ENCODE measurements at places on chromosomes 7 and 10. TPM values are rescaled to one million over a fixed set of nuclear protein-coding genes. Genes with fewer than 3 reads are reported as not detected.

DNA sequence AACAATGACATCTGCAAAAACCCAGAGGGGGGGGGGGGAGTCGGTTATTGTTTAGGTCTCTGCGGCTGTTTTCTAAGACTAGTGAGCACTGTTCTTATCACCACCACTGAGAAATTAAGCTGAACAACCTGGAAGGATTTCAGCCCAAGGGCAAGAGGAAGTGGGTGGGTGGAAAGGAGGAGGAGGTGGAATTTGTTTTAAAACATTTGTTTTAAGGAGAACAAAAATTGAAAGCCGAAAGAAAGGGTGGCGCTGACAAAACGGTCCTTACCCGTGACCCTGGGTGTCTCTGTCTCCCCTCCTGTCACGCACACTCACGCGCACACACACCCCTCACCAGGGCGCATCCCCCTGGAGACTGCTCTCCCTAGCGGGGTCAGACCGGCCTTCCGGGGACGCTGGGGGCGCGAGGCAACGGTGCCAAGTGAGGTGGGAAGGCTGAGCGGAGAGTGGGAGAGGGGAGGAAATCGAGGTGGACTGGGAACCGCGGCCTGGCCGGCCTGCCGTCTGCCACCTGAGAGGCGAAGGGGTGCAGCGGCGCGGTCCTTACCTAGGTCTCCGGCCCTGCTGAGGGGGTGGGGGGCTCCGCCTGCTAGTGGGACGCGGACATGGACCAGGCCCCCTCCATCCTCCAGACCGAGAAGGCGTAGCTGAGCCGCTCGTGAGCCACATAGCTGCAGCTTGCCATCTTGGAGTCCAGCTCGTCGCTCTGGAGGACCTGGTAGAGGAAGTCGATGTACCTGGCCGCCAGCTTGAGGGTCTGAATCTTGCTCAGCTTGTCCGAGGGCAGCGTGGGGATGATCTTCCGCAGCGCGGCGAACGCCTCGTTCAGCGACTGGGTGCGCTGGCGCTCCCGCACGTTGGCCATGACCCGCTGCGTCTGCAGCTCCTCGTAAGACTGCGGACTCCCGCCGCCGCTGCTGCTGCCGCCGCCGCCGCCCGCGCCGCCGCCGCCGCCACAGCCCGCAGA lies 1.0 kb downstream of the TWIST1 start:
- DNase-seq = peak; percentile 48

DNA sequence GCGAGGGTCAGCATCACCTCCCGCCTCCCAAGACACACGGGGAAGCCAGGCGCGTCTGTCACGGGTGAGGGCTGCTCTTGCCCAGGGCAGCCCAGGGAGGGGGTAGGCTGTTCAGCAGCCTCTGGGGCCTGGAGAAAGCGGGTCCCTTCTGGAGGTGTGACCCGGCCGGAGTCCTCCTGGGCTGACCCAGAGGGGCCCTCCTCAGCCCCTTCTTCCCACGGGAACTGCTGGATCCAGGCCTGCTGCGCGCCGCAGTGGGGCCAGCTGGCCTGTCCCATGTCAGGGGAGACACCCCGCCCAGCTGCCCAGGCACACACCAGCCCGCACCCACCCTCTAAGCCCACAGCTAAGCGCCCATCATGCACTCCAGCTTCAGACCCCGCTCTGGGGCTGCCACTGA lies 41.8 kb downstream of the INSIG1 start:
- no peak for DNase-seq

DNA sequence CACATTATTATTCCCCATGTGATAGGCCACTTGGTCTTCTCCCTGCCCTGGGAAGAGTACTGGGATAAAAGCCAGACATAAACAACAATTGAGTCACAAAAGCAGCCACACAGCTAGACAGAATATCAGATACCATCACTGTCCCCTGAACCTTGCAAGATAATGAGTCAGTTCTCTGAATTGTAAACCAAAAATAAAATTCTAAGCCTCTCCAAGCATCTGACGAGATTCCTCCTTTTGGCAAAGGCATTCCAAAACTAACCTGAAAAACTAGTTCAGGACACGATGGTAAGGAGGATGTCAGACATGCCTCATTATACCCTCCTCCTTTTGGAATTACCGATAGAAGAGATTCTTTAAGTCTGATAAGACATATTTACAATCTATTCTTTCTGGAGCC lies 450.7 kb downstream of the HTR7 start:
- peak; percentile 75 for DNase-seq

- DNase-seq = no peak
Observed at GRCh38 chr10:703118-703517, 13.7 kb upstream of the DIP2C start.

GRCh38 chr10:119263951-119264617 lies 56.7 kb downstream of the GRK5 start:
- DNase-seq = peak; percentile 62

- no peak for DNase-seq
Observed at GRCh38 chr7:36190447-36191291, 37.6 kb downstream of the EEPD1 start.

DNA sequence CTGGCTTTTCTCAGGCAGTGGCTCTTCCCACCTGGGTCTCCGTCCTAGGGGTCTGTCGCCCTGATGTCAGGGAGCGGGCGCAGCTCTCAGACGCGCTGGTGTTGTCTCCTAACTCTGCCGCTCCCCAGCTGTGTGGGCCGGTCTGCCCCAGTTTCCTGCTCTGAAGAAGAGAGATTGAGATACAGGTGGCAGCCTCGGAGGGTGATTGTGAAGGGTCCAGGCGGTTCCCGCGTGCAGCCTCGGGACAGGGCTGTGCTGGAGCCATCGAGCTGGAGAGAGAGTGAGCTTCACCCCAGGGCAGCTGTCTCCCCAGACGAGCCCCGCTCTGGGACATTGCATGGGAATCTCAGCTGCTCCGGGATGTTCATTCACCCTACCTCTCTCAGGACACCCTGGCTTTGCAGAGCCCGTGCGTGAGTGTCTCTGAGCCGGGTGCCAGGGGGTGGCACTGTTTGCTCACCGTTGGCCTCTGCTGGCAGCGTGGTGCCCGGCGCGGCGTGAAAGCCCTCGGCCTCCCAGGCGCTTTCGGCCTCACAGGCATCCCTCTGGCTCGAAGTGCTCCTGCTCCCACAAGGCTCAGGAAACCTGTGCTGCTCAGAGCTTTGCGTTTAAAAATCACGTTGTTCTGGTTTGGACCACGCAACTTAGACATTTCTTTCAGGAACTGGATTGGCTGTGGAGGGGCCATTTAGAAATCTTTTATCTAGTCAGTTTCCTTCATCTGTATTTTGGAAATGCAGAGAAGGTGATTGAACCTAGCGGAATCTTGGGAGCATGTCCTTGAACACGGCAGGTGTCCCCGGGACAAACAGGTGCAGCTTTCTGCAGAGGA lies 33.8 kb upstream of the ZFAND2A start:
- DNase-seq = peak; percentile 33

- DNase-seq = no peak
Observed at GRCh38 chr7:149868623-149869290, 5.0 kb upstream of the ATP6V0E2 start.

- DNase-seq = peak; percentile 18
Observed at GRCh38 chr10:87089746-87090145, 4.9 kb downstream of the GLUD1 start.

- peak; percentile 94 for DNase-seq
Observed at GRCh38 chr10:119135513-119135881, 30.0 kb downstream of the SFXN4 start.

DNA sequence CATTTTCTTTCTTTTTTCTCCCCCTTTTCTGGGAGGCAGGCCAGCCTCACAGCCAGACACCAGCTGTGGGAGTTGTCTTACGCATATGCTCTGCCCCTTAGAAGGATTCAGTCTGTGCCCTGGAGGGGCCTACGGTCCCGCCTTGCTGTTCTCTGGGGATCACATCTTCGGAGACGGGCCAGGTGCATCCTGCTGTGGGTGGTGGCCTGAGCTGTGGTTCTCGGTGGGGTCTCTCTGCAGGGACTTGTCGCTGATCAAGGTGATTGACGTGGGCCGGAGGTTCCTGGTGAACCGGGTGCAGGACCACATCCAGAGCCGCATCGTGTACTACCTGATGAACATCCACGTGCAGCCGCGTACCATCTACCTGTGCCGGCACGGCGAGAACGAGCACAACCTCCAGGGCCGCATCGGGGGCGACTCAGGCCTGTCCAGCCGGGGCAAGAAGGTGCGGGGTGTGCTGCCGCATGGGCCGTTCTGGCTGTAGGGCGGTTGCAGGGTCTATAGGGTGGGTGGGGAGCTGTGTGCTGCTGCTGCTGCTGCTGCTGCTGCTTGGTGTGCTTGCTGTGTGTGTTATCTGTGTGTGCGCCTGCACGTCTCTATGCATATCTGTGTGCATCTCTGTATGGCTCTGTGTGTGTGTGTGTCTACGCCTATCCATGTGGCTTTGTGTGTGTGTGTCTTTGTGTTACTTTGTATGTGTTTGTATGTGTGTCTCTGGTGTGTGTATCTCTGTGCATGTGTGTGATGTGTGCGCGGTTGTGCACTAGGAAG lies 17.9 kb downstream of the PFKFB3 start:
- no peak for DNase-seq

- DNase-seq = no peak
Observed at GRCh38 chr10:49025347-49025983, 85.8 kb upstream of the LRRC18 start.

GRCh38 chr7:131970602-131971001 lies 414.2 kb upstream of the PODXL start:
- no peak for DNase-seq

- no peak for DNase-seq
Observed at GRCh38 chr7:127557803-127558202, 27.6 kb downstream of the GCC1 start.

DNA sequence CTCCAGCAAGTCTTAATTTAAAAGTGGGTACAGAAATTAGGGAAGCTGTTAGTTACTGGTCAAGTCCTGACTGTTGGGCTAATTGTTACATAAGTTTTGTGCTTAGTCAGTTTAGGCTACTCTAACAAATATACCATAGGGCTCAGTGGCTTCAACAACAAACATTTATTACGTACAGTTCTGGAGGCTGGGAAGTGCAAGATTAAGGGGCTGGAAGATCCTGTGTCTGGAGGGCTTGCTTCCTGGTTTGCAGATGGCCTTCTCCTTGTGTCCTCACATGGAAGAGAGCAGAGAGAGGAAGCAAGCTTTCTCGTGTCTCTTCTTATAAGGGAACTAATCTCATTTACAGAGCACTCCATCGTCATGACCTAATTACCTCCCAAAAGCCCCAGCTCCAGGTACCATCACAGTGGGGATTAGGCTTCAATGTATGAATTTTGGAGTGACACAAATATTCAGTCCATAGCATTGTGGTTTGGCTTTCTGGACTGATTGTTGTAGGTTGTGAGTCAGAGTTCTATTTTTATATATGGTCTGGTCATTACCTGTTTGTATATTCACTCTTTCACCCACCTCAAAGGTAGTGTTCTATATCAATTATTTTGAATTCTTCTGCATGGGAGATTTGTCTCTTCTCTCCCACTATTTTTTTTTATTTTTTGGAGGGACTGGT lies 17.1 kb downstream of the ST7 start:
- DNase-seq = no peak

- DNase-seq = no peak
Observed at GRCh38 chr10:113301342-113301984, 251.4 kb upstream of the HABP2 start.

DNA sequence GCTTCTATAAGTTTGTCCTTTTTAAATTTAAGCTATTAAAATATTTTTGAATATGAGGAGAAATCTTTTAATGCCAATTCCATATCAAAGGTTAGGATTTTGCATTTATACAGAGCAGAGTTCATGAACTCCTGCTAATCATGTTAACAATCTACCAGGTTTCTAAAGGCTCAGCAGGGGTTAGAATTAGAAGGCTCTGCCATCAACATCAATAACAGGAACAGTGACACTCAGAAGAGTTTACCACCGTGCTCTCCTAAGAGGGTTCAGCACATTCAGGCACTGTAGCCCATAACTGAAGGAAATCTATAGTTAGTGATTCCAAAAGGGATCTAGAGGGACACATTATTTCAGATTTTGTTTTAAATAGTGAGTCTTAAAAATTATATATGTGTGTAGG lies 100.1 kb downstream of the HOXA1 start:
- DNase-seq = no peak

- no peak for DNase-seq
Observed at GRCh38 chr7:55550841-55551537, 21.3 kb downstream of the VOPP1 start.

GRCh38 chr7:84510505-84510904 lies 315.9 kb upstream of the SEMA3A start:
- DNase-seq = peak; percentile 42

GRCh38 chr7:26376175-26376917 lies 84.7 kb downstream of the SNX10 start:
- DNase-seq = no peak

- DNase-seq = peak; percentile 80
Observed at GRCh38 chr7:134547397-134548054, 1.4 kb upstream of the AKR1B15 start.

DNA sequence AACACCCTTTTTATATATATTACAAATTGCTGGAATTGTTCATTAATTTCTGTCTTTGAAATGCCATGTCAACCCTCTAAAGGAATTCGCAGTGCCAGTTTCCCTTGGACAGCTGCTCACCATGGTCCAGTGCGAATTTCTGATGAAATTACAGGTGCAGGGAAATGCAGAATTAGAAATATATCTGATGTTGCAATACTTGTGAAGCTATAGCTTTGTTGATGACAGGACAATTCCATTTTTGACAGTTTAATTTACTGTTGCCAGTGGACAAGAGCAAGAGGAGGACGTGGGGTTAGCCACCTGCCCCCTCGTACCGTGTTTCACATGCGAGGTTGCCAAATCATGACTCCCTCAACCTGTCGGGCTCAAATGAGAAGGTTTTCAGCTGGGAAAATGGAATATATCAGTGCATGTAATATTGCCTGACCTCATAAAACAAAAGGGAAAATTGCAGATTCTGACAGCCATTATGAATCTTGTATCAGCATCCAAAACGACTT lies 140.6 kb downstream of the MGMT start:
- DNase-seq = no peak

DNA sequence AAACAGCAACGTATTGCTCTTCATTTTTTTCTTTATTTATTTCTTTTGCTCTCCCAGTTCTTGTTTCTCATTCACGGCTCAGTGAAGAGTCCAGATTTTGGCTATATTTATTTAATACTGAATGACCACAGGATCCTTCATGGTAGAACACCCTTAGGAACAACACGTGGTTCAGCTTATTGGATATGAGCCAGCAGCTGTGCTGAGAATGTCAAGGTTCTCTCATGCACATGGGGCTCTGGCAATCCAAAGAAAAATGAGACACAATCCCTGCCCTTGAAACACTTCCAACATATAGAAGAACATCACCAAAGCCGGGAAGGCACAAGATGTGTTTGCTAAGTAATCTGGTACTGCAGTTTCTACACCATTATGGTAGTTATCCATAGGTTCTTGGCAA lies 852.9 kb downstream of the SORCS1 start:
- no peak for DNase-seq

Gene SORCS3
- not detected for total RNA-seq

Gene URGCP
- total RNA-seq = 25.8 TPM

Gene HOXA11
- 41.9 TPM for total RNA-seq

Gene PNLIP
- not detected for total RNA-seq

Gene ZNF365
- total RNA-seq = 6.1 TPM

Gene NKX1-2
- total RNA-seq = not detected

Gene TMEM229A
- not detected for total RNA-seq

Gene PRLHR
- total RNA-seq = not detected

Measured in fibroblast of villous mesenchyme (primary cell).